Fibroblast of skin of left quadriceps (primary cell): ENCODE measurements at places on chromosomes 1 and 21.

GRCh38 chr1:53738205-53739108, 507 bp downstream of the GLIS1 start:
- DNase-seq = no peak

GRCh38 chr1:176032040-176032645, 174.9 kb downstream of the COP1 start:
- no peak for DNase-seq

DNA sequence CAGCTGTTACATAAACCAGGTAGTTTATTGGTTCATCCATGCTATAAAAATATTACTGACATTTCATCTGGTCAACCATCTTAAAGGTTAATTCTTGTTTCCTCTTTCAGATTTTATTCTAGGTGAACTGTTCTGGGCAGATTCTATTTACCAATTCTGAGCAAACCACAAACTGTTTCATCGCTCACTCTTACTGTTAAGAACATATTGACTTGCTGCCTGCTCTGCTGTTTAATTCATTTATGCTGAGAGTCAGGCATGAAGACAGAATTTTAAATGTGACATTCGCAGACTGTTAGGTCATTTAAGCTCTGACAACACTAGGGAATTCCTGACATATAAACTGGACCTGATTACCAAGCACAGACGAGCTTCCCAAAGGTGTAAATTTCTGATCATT, 98.3 kb downstream of the PIGK start:
- no peak for DNase-seq

DNA sequence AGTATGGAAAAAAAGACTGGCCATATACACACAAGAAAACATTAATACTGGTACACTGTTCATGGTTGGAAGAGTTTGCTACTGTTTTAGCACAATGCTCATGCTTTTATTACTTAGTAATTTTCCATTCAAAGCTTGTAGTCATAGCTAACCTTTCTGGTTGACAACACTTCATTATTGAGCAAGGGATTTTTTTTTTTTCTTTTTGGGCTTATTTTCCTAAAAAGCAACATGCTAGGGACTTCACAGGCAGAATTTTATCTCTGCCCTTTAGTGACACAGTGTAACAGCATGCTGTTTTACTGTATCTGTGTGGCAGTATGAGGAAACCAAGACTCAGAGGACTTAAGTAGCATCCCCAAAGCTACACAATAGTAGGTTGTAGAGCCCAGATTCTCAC, 58.5 kb downstream of the FGGY start:
- DNase-seq = no peak

GRCh38 chr1:95532335-95532734, 298.3 kb downstream of the RWDD3 start:
- no peak for DNase-seq

- DNase-seq = no peak
Observed at GRCh38 chr1:56728964-56729363, 83.8 kb downstream of the PRKAA2 start.

- DNase-seq = no peak
Observed at GRCh38 chr1:183025782-183026774, 2.9 kb downstream of the LAMC1 start.

GRCh38 chr1:162536511-162536910, 25.0 kb upstream of the UAP1 start:
- peak; percentile 53 for DNase-seq

GRCh38 chr1:55088413-55088812, 49.1 kb downstream of the PCSK9 start:
- DNase-seq = no peak

DNA sequence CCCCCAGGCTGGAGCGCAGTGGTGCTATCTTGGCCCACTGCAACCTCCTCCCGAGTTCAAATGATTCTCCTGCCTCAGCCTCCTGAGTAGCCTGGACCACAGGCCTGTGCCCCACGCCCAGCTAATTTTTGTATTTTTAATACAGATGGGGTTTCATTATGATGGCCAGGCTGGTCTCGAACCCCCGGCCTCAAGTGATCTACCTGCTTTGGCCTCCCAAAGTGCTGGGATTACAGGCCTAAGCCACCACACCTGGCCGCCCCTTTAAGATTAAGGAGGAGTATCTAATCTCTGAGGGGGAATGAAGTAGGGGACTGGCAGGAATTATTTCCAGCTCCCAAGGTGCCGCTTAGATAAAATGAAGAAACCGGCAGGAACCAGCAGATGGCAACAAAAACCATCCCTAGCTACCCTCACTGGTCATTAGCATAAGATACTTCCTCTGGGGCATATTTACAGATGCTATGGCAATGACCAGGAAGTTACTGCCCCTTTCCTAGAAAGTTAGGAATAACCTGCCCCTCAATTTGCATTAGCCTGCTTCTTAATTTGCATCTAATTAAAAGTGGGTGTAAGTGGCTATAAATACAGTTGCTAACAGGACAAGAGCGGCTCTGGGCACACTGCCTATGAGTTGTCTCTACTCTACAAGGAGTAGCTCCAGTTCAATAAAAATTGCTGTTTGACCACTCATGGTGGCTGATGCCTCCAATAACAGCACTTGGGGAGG, 7.1 kb upstream of the NSUN4 start:
- DNase-seq = no peak

GRCh38 chr1:8251635-8252034, 66.3 kb upstream of the SLC45A1 start:
- DNase-seq = no peak

- DNase-seq = no peak
Observed at GRCh38 chr1:186799689-186800054, 29.1 kb upstream of the PLA2G4A start.

DNA sequence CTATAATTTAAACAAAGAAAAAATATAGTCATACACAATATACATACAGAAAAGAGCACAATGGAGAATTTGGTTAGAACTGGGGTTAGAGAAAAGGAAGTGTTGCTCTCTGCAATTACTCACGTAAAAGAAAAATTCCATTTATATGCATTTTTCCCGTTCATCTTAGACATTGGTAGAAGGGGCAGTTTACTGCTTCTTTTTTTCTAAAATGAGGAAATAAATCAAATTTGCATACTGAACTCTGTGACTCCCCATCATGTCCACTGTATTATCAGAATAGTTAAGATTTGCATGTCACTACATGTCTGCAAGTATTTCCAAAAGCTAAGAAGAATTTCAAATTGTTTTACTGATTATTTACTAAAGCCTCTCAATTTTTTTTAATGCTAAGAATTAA, 44.1 kb upstream of the C1orf105 start:
- no peak for DNase-seq

DNA sequence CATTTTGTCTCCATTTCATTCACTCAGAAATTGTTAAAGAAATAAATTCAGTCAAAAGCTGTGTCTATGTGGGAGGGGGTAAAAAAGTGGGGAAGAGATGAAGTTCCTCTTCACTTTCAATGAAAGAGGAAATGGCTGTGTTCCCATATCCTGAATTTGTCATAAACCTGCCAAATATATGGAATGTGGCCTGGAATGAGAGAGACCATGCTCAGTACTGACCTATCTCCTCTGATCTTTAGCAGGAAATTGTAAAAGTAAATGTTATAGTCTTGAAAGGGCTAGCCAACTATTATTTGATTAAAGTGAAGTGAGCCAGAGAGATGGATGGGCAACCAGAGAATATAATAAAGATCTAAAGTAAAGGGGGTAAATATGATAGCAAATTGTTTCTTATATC, 130.3 kb upstream of the C21orf91 start:
- DNase-seq = no peak

- no peak for DNase-seq
Observed at GRCh38 chr1:232962761-232963745, 12.6 kb downstream of the NTPCR start.

DNA sequence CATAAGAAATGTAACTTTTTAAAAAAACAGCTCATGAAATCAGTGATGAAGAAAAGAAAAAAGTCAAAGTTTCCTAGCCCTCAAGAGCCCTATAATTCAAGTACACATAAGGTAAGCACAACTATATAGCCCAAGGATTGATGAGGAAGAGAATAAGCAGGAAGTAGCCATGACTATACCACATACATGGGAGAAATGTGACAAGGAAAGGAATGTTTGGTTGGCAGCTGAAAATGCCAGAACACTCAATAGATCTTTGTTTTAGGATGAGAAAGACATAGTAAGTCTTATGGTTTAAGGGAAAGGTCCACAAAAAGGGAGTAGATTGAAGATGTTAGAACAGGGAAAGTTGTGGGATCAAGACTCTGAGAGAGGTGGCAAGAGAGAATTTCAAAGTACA, 5.7 kb downstream of the DOCK7 start:
- no peak for DNase-seq

- no peak for DNase-seq
Observed at GRCh38 chr21:35606578-35606977, 453.7 kb downstream of the SETD4 start.

DNA sequence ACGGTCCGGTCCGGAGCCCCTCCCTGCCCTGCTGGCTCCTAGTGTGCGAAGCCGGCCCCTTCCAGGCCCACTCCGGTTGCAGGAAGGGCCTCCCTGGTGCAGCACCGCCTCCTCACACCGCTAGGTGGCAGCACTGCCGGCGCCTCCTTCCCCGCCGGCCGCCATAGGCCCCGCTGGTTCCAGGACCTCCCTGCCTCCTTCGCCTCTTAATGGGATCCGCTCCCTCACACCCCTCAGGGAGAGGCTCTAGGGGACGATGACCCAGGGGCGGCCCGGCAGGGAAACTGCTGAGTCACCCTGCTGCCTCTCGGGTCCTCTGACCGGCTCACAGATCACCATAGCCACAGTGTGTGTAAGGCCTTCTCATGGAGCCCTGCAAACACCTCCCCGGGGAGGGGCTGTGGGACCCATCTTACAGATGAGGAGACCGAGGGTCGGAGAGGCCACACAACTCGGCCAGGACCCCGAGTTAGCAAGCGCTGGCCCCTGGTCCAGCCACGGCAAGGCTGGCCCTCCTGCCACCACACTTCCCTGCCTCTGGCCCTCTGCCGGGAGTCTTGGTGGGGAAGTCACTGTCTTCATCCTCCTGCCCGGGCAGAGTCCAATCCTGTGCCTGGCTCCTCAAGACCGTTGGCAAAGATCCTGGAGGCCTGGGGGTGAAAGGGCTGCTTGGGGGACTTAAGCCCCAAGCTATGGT, 1.6 kb upstream of the AJAP1 start:
- no peak for DNase-seq

- no peak for DNase-seq
Observed at GRCh38 chr1:91506071-91506470, 5.4 kb downstream of the CDC7 start.

DNA sequence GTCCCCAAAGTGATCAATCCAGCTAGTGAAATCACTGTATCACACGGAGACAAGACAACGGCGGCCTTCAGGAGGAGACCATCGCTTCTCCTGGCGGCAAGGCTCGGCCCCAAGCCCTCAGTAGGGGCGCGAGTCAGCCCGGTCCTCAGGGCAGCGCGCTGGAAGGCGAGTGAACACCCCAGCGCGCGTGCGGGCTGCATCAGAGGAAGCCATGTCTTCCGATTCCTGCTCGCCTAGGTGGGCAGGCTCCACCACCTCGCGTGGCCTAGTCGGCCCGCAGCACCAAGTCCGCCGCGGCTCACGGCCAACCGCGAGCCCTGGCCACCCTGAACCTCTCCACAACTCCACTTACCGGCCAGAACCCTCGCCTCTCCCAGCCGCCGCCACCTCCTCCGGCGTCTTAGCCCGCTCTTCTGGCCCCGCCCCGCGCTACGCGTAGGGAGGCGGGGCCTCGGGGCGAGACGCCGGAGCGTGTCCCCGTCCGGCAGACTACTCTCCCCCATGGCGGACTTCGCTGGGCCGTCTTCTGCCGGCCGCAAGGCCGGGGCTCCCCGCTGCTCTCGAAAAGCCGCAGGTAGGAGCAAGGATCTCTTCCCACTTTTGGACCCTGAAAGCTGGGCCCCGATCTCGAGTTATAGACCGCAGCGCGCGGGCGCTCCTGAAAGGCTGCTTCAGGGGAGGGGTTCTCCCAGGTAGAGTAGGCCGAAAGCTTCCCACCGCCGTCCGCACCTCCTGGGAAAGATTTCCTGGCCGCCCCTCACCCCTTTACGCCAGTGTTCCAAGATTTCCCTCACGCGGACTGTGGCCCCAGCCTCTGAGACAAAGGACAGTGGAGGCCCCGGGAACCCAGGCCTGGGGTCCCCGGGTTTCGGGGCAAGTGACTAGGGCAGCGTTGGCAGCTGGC, at the start of the genes GLMN and RPAP2:
Gene GLMN (minus strand): TSS at position 415 of the 904 bp plus-strand sequence. CDS start 988 bp downstream, outside the sequence.
Gene RPAP2 (plus strand): TSS at position 487 of the 904 bp plus-strand sequence. CDS start 15 bp downstream, at position 502.
- peak; percentile 56 for DNase-seq

DNA sequence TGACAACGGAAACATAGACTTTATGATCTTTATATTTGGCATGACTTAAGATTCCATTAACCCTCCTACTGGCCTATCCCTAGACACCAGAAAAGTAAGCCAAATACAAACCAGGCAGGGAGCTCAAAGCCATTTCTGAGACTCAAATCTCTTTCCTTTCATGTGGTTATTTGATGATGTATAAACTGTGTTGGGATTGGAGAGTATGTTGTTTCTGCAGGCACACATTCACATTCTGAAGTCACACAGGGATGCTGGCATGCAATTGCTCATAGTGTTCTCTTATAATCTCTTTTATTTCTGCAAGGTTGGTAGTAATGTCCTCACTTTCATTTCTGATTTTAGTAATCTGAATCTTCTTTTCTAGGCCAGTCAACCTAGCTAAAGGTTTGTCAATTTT, 5.8 kb downstream of the ZMYND12 start:
- no peak for DNase-seq

DNA sequence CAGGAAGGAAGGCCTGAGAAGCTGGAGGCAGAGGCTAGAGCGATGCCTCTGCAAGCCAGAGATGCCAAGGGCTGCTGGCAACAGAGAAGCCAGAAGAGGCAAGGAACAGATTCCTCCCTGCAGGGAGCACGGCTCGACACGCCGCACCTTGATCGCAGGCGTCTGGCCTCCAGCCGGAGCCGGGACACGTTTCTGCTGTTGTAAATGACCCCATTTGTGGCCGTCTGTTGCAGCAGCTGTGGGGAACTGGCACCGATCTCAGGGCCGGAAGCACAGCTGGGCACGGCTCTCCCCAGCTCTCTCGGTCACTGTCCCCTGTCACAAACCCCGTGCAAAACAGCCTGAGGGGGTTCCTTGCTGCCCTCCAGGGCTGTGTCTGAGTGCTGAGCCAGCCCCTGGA, 59.6 kb downstream of the SIK1 start:
- no peak for DNase-seq

DNA sequence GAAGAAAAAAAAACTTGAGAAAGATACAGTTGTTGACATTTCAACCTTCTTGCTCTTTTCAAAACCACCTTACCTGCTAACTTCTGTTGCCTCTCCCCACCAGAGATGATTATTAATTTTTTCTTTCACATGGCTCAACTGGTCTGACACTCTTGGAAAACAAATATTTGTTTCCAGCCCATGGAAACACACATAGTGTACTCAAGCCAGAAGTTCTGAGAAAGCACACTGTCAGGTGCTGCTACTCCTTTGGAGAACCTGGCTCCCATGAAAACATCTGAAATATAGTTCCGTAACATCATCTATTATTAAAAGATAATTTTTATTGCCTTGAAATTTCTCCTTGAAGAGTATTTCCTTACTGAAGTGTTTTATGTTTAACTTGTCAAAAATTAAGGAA, 145.0 kb upstream of the C1orf105 start:
- no peak for DNase-seq

GRCh38 chr1:2643414-2644077, 10.7 kb upstream of the MMEL1 start:
- DNase-seq = no peak

- DNase-seq = peak; percentile 89
Observed at GRCh38 chr21:34836103-34836932, 167.5 kb downstream of the CLIC6 start.
